Activated CD4-positive, alpha-beta T cell treated with anti-CD3 and anti-CD28 coated beads, Interleukin-2, amount 50 U/mL, for 16 hours (primary cell): ENCODE measurements at places on chromosomes 5 and 9.

DNA sequence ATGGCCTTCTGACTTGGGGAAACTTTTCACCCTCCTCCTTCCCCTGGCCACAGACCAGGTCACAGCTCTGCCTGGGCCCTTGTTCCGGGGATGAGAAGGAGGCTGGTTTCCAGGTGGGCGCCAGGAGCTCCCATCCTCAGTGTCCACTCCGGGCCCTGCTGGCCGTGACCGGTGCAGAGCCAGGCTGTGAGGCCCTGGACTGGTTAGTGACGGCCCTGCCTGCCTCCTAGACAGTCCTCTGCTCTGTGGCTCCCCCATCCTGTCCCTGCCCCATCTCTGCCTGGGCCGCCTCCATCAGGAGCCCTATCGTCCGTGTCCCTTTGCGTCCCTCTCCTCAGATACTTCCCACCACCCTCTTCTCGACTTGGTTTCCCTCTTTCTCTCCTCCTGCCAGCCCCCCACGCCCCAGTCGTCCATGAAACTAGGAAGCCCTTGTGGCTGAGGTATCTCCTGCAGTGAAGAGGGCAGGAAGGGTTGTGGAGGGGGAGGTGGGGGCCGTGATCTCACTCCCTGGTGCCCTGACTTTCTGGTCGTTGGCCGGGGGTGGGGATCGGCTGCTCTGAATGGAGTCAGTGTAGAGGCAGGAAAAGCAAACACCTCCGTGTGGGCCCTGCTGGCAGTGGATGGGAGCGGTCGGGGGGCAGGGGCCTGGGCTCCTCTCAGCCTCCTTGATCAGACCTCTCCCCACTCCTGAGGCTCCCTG, 15.4 kb upstream of the CERCAM start:
- no peak for DNase-seq

- DNase-seq, result no peak
Observed at GRCh38 chr9:78234810-78235209, 1.1 kb upstream of the CEP78 start.

DNA sequence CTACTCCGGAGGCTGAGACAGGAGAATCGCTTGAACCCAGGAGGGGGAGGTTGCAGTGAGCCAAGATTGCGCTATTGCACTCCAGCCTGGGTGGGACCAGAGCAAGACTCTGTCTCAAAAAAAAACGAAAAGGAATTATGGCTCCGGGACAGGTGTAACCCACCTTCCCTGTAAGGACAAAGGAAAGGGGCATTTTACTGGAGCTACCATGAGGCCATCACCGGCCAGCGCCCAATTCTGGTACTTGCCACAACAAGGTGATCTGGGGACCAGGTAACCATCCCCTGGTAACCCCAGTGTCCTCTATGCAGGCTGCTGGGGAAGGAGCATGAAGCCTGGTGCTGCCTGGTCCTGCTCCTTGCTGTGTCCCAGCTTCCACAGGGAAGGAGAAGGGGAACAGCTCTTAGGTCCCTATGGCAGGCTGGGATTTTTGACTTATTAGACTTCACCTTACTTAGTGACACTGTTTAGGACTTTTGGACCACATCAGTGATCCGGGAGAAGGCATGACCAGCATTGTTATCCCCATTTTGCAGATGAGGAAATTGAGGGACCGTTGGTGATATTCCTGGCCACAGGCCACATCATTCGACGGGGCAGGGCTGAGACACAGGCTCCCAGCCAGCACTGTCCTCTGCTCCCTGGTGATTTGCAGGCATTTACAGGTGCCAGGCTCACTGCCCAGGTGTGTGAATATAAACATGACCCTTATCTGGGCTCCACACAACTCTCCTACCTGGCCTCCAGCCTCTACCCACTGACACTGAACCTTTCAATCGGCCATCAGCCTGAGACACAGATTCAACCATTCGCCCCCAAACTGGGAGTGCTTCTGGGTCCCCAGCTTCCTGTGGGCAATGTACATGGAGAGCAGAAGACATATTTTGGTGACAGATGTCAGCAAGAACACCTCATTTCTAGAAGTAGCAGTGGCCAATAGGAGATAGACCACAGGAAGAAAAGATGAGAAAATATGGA, 26.5 kb upstream of the ABO start:
- no peak for DNase-seq

- no peak for DNase-seq
Observed at GRCh38 chr9:20369391-20369790, 252.9 kb downstream of the MLLT3 start.

DNA sequence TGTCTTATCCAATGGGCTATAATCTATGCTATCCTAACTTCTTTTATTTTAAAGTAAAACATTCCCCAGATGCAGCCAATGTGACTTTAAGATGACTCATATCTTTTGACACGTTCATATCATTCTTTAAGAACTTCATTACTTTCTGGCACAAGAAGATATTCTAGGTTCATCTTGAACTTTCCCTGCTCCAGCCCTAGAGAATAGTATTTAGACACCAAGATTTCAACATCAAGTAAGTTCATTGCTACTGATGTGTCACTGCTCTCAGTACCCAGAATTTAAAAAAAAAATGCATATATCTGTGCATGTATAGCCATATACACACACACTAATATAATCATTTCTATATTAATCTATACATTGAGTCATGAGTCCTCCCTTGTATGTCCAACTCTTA, 175.2 kb downstream of the SAXO1 start:
- no peak for DNase-seq
